ENCODE measurements at places on chromosomes 11 and 22.
A peak's percentile ranks its signal among the peaks of the same experiment; 100 is the strongest.

DNA sequence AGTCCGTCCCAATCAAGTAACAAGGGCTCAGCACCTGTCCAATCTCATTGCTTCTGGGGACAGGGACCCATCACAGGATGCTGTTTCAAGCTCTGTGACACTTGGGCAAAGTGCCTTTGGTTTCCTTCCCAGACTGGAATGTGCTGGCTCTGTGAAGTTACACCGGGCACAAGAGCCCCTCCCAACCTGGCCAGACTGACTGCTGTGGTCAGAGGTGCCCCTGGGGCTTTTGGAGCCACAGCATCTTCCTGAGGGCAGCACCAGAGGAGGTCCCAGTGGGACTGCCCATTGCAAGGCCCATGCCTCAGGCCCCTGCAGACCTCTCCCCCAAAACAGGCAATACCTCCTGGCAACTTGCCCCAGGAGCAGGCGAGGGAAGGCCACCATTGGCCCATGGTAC is 155.2 kb upstream of the GRK3 start:
- no peak for DNase-seq

DNA sequence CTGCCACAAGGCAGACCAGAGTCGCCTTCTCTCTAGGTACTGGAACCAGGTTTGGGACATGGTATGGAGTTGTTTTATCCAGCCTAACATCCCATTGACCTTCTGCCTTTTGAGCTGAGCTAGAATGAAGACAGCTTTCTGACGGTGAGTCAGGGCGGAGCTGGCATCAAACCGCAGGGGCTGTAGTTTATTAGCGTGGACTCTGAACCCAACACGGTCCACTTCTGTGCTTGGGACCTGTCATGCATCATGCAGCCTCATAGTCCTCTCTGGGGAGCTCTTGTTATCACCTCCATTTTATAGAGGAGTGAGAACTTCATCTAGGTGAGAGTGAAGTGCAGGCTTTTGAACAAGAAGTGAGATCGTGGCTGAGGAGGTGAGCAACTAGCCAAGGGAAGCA is 8.3 kb downstream of the GAL3ST1 start:
- no peak for DNase-seq

- DNase-seq, result no peak
Observed at GRCh38 chr11:94638301-94638901, 71.2 kb downstream of the PIWIL4 start.

- DNase-seq, result no peak
Observed at GRCh38 chr11:31856248-31856647, 45.1 kb upstream of the PAX6 start.

- DNase-seq, result no peak
Observed at GRCh38 chr11:26072614-26073153, 259.2 kb upstream of the ANO3 start.

DNA sequence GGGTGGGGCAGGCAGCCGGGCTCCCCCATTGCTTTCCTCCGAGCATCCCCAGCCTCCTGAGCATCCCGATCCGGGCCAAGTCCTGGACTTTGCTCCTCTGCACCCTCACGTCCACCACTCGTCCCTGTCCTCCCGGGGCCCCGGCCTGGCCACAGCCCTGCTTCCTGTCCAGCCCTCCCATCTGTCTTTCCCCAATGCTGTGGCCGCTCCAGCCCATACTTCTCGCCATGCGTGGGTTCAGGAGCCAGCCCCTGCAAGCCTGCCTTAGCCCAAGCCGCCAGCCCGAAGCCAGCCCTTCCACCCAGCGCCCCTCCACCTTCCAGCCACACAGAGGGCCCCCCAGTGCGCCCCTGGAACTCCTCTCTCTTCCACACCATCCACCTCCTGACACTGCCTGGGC is 23.8 kb downstream of the MRPL23 start:
- DNase-seq, result no peak

DNA sequence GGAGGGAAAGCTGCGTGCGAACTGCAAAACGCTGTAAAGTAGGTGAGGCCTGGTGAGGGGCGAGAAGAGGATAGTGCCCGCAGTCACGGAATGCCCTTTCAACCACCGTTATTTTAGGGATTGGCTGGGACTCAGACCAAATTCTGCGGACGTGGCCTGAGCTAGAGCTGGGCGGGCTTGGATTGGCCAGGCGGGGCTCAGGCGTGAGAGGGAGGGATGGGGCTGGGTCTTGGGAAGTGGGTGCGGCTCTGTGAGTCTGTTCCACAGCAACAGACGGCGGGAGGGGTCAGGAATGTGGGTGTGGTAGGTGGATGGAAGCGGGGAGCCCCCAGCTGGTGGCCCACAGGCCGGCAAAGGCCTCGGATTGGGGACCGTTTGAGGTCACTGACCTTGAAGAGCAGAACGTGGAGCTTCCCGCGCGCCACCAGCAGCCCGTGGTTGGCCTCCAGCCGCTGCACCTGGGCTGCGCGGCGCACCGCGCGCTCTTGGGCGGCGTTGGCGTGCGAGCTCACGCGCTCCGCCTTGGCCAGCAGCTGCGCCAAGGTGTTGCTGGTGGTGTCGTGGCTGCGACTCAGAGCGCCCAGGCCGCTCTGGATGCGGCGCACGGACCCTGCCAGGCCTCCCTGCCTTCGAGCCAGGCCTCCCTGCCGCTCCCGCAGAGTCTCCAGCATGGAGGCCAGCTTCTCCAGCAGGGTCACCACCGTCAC is 444 bp downstream of the CAVIN3 start:
- DNase-seq, result peak; percentile 37

DNA sequence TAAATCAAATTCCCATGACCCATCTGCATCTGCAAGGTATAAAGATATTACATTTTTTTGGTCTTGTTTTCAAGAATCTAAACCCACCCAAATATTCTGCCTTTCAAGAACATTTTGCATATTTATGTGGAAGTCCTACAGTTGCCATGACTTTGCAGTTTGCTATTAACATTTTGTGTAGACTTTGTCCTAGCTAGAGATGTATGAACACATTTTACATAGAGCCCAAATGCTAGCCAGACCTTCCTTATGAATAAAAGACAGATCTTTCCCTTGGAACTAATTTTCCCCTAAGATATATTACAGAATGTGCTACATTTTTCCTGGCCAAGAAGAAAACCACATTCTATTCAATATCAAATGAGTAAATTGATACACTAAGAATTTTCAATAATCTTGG is 772.5 kb downstream of the KCNA4 start:
- DNase-seq, result no peak

DNA sequence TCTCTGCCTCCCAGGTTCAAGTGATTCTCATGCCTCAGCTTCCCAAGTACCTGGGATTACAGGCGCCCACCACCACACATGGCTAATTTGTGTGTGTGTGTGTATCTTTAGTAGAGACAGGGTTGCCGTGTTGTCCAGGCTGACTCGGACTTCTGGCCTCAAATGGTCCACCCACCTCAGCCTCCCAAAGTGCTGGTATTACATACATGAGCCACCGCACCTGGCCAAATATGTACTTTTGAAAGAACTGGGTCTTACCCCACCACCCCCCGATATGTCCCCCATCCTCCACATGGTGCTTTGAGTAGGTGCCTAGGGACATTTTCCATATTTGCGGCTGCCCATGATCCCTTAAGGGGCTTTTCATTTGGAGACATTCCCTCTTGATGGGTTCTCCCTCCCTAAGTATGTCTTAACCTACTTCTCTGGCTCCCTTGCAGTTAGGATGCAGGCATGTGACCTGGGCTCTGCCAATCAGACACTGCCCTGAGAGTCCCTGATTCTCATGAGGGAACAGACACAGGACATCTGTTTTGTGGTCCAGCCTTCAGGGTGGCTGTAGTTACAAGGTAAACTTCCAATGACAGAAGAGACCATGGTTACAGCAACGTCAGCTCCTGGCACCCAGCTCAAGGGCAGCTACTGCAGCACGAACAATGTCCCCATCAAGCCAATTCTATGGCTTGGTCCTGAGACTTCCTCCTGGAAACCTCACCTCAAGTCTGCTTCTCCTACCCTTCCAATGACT is 48.4 kb downstream of the CHST1 start:
- no peak for DNase-seq

DNA sequence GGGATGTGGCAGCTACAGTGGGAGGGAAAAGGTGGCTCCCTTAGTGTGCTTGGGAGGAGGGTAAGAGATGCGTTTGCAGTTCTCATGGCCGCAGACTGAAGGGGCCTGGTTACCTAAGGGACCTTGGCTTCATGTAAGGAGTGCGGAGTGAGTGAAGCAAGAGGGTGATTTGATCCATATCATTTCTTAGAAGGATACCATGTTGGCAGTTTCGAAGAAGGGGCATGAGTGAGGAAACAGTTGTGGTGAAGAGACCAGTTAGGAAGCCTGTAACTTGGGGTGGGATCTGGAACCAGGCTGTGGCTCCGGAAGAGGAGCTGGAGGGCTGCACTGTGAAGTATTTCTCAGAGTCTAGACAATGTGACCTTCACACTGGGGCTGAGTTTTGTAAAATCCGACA is 45.0 kb downstream of the ST3GAL4 start:
- DNase-seq, result no peak

GRCh38 chr22:37705205-37705604 is 8.4 kb downstream of the TRIOBP start:
- no peak for DNase-seq

- no peak for DNase-seq
Observed at GRCh38 chr11:59692915-59693314, 20.7 kb downstream of the OR10V1 start.

DNA sequence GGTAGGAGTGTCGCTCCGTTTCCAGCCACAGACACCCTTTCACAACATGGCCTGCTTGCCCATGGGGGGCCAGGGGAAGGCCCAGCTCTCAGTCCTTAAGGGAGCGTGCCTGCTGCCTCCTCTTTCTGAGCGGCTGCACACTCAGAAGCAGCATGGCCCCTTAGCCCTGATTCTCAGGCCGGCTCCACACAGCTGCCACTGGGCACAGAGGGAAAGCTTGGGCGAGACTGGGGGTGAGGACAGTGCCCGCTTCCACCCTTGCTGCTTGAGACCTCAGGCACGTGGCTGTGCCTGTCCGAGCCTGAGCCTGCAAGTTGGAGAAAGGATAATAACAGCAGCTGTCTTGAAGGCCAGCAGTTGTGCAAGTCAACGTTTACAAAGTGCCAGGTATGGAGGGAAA is 416.3 kb downstream of the SHANK2 start:
- no peak for DNase-seq

GRCh38 chr11:81907996-81908395 is 825.7 kb downstream of the FAM181B start:
- DNase-seq, result no peak

GRCh38 chr22:48745842-48746788 is 1081.6 kb downstream of the BRD1 start:
- no peak for DNase-seq

GRCh38 chr11:34302046-34302921 is 55.5 kb downstream of the ABTB2 start:
- DNase-seq, result no peak

- DNase-seq, result no peak
Observed at GRCh38 chr11:11524436-11525061, 97.3 kb downstream of the GALNT18 start.

DNA sequence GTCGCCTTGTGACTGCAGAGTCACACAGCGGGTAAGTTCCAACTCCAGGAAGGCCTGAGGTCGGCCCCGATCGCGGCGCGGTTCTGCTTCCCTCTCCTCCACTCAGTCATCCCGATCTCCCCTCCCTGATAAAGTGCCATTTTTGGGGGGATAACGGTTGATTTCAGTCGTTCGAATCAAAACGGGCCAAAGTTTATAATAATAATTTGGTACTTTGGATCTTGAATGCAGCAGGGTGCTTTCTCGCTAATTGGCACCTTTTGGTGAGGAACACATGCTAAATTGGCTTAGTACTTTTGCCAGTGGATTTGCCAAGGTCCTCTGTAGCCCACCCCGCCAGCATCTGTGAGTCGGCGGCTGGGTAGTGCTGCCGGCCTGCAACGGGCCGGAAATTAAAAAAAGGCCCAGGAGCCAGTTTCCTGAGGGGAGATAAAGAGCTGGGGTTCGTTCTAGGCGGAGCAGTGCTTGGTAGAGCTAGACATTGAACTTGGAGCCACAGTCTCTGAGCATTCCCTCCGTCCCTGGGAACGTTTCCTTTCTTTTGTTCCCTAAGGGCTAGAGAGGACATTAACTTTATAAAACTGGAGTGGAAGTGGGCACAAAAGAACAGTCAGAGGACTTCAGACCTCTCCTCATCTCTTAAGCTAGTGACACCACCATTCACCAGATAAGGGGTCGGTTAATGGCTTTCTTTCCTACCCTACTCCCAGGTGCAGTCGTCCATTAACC is 997 bp downstream of the UBE2L3 start:
- no peak for DNase-seq

DNA sequence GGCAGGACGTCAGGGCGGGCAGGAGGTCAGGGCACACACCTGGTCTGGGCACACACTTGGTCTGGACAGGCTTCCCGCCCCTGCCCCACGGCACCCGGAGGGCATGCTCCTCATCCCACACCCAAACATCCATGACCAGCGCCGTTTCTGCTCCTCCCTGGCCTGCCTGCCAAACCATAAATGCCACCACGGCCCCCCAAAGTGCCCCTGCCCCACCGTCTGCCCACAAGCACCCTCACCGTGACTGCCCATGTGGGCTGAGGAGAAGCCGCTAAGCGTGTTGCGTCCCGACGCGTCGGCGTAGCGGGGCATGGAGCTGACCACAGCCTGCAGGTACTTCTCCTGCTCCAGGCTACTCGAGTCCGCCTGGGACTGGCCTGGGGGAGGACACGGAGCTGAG is 15.8 kb downstream of the SBF1 start:
- DNase-seq, result no peak

DNA sequence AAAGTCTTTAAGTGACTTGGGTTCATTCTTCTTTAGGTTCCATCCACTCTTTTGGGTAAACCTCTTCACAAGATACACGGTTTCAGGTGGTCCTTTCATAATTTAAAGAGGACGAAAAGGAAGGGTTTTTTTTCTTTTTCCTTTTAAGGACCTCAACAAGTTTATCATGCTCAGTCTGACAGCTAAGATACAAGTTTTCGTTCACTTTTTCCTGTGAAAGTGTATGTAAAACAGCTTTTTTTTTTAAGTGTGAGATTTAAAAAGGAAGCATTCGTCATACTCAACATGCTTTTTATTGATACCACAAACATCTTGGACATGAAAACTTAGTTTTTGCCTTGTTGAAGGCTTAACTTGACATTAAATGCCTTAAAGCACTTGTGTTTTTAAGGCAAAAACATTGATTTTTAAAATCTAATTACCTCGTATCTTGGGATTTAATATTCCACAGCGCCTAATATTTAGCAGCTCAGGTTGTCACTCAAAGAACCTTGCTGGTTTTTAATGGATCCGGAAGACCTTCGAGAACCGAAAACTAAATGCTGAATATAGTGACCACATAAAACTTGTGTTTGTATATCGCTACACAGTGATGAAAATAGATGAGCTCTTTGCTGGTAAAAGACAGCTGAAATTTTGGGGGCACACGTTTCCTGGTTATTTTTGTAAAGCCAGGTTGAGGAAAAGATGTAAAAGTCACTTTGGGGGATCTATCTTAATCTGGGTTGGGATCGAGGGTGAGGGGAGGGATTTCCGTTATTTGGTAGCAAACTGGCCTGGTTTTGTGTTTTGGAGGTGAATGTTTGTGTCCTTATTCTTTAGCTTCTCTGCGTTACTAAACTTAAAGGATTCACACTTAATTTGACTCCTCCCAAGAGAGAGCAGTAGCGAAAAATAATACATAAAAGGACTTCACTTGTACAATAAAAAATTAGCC is 2.3 kb downstream of the PCF11 start:
- DNase-seq, result no peak
